ENCODE measurements at places on chromosomes 3 and 15.

DNA sequence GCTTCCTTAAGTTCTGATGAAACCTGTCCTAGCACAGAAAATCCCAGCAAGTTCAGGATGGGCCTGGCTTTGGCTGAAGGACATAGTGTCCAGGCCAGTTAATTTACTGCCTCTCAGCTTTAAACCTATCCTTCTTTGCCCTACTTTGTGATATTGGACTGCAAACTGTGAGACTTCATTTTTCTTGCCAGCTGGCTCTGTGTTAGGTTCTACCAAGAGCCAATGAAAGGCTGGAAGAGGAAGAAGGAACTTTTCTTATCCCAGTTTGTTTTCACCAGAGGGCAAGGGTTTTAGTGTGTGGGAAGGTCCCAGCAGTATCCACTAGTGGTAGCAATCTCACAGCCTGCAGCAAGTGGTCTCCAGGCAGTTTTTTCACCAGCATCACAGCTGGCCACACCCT lies 18.2 kb downstream of the DCUN1D1 start:
- DNase-seq: no peak

- no peak for DNase-seq
Observed at GRCh38 chr3:126110431-126111125, 26.7 kb upstream of the SLC41A3 start.

DNA sequence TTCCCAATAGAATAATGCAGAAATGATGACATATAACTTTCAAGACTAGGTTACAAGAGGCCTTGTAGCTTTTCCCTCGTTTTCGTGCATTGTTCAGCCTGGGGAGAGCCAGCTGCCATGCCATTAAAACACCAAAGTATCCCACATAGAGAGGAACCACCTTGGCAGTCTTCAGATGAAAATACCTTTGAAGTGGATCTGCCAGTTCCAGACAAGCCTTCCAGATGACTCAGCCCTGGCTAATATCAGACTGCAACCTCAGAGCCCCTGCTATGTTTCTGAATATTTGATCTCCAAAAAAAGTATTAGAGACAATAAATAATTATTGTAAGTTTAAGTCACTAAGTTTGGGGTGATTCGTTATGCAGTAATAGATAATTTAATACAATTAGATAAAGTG lies 294.3 kb upstream of the GBE1 start:
- no peak for DNase-seq

DNA sequence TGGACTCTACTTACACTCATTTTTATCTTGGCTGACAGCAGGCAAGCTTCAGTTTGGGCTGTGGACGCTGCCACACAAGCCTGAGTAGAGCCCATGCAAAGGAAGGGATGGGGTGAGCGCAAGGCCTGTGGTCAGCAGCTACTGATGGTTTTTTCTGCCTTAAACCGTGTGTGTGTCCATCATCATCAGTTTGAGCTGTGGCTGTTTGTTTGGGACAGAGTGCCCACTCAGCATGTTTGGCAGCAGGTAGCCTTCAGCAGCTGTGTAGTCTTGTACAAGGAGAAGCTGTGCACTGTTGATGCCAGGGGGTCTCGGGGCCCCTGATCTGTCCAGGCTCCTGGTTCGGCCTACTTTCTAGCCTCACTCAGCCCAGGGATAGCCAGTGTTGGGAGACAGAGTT lies 3.5 kb downstream of the RBM15B start:
- DNase-seq: no peak

DNA sequence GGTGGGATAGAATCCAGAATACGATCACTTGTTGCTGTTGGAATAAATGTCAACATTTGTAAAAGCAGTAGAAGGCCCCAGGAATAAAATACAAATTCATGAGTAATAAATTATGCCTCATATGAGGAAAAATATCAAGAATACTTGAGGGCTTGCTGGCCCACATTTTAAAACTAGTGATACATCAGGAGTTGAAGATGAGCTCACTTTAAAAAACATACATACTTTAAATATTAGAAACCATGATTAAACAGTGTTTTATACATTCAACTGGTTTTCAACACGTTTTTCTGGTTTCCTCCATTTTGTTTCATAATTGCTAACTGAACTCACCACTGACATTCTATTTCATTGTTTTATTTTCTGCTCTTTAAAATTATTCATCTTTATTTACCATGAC lies 141.4 kb downstream of the TFG start:
- no peak for DNase-seq

Data from NCI-H1092 (cell line).